ENCODE measurements at places on chromosomes 7 and 10.
A peak's percentile ranks its signal among the peaks of the same experiment; 100 is the strongest.

- no peak overlapping the region for H3K4me3 ChIP-seq
- no peak for DNase-seq
- H3K27ac ChIP-seq, result no peak overlapping the region
- H3K4me1 ChIP-seq, result no peaks in the 10 kb centered on the region
Observed at GRCh38 chr7:14825912-14826311, 76.6 kb downstream of the DGKB start.

DNA sequence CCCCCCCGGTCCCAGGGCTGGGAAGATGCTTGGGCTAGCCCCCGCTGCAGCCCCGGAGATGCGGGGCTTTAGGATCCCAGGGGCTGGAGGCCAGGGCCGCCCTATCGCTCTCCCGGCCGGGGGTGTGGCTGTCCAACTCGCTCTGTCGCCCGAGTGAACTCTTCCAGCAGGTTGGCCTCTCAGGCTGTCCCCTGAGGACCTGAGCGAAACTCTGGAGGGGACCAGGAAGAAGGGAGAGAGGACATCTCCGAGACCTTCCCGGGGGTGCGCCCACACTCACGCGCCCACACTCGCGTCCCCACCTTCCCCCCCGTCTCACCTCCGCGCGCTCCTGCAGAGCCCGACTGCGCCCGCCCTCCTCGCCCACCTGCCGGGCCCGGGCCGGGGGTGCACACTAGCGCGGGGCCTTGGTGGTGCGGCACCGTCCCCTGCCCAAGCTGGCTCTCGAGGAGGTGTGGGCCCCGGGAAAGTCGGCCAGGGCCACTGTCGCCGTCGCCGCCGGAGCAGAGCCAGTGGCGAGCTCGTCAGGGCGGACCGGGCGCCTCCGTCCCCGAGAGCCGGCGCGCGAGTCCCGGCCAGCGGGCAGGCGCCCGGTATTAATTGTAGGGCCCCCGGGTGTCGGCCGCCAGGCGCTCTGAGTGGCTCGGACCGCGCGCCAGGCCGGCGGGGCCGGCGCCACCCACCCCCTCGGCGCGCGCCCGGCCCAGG lies 101.7 kb upstream of the SVIL start:
- peak; percentile 28 for DNase-seq
- H3K27ac ChIP-seq, result no peak overlapping the region
- H3K27me3 ChIP-seq, result peaks cover 5% of the 10 kb centered on the region
- peak overlapping the region; percentile 84 for H3K4me3 ChIP-seq
- no peaks in the 10 kb centered on the region for H3K36me3 ChIP-seq

DNA sequence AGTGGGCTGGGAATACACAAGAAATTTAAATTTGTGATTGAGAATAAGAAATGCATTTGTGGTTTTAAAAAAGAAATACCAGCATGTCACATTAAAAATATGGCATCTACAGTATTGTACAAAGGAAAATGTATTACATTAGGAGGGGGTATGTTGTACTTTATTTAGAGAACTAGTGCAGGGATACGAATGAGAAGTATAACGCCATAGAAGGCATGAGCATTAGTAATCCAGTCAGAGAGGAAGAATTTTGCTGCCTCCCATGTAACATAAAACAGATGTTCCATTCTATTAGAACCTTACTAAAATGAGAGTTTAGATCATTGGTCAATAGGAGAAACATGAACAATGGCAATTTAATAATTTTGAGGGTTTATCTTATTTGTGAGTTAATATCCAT lies 182.2 kb downstream of the ADK start:
- no peaks in the 10 kb centered on the region for H3K27me3 ChIP-seq
- H3K4me3 ChIP-seq, result no peak overlapping the region
- no peaks in the 10 kb centered on the region for H3K4me1 ChIP-seq
- no peak for DNase-seq
- H3K36me3 ChIP-seq, result peaks cover 4% of the 10 kb centered on the region

GRCh38 chr10:73639286-73639685 lies 2.0 kb downstream of the MYOZ1 start:
- H3K27ac ChIP-seq, result no peak overlapping the region
